Activated CD8-positive, alpha-beta memory T cell treated with anti-CD3 and anti-CD28 coated beads for 1 hour (primary cell): ENCODE measurements at places on chromosomes 16 and 17.

GRCh38 chr16:13633391-13633861 is 286.5 kb upstream of the ERCC4 start:
- no peak for DNase-seq

DNA sequence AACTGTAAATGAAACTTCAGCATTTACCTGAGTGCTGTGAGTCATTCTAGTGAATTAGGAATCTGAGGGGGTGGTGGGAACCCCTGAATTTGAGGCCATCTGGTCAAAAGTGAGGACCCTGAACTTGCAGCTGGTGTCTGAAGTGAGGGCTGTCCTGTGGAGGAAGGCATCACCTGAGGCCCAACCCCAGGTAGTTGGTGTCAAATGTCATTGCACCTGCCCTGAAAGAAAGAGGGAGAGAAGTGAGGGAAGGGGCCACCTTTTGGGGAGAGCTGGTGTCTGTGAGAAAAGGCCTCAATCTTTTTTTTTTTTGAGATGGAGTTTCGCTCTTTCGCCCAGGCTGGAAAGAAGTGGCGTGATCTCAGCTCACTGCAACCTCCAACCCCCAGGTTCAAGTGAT is 12.5 kb upstream of the PRPSAP1 start:
- no peak for DNase-seq

DNA sequence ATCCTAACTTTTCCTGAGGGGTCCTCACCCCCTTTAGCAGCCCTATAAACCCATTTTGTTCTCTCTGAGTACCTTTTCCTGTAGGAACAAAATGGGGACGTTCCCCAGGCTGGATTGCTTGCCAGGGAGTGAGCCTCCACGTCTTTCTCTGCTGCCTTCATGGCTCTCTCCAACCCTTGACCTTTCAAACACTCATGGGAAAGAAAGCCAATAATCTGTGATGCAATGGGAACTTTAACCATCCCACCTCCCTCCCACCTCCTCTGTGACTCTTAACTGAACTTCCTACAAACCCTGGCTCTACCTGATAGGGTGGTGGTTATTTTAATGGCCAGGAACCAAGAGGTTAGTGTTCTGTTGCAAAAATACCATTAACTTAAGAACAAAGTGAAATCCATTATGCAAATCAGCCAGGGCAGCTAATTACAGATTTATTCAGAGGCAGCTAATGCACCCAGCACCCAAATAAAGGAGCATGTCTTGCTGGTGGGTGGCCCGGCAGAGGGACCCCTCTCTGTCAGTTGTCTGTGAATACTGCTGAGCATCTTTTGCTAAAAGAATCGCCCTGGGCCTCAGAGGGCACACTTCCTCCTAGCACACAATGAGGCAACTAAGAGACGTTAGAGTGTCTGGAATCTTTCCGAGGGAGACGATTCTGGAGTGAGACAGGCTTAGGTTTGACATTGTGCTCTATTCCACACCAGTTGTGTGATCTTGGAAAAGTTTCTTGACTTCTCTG is 3.0 kb downstream of the PIPOX start:
- DNase-seq: no peak

DNA sequence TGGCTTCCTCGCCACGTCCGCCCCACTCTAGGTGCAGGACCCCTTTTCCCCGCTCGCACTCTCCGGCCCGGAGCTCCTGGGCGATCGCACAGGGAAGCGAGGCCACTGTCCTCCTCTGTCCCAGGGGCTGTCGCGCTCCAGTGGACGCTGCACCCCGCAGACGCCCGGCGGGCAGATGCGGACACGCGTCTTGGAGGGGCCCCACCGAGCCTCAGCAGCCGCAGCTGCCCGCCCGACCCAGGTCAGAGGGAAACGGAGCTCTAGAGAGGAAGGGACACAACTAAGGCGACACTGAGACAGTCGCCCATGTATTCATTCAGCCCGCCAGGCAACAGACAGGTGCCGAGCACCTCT is 726 bp upstream of the SLC13A5 start:
- no peak for DNase-seq

GRCh38 chr17:66906321-66907278 is 57.9 kb upstream of the CACNG4 start:
- peak; percentile 35 for DNase-seq

- no peak for DNase-seq
Measured at GRCh38 chr16:85782451-85782850, 16.9 kb downstream of the EMC8 start.

GRCh38 chr16:12210258-12210880 is 233.8 kb downstream of the SNX29 start:
- no peak for DNase-seq

DNA sequence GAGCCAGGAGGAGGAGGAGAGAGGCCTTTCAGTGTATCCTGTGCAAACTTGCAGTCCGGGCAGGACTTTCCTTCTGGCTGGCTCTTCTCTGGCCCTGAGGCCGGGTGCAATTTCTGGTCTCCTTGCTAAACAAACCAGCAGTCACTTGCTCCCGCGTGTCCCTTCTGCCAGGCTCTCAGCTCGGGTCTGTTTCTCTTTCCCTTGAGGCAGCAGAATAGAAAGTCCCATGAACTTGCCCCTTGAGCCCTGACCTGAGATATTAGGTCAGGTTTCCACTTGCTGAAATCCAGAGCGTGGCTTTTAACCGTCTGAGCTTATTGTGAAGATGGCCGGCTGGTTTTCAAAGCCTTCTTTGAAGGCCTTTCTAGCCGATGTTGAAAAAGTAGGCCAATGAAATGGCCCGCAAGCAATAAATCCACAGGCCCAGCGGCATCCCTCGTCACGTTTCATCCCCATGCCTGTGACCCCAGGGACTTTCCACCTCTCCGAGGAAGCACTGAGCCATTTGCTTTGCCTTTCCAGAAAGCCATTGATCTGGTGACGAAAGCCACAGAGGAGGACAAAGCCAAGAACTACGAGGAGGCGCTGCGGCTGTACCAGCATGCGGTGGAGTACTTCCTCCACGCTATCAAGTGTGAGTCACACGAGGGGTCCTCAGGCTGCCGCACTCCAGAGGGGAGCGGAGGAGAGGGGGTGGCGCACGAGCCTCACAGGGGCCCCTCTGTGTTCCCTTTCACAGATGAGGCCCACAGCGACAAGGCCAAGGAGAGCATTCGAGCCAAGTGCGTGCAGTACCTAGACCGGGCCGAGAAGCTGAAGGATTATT is 4.5 kb downstream of the VPS4A start:
- no peak for DNase-seq

DNA sequence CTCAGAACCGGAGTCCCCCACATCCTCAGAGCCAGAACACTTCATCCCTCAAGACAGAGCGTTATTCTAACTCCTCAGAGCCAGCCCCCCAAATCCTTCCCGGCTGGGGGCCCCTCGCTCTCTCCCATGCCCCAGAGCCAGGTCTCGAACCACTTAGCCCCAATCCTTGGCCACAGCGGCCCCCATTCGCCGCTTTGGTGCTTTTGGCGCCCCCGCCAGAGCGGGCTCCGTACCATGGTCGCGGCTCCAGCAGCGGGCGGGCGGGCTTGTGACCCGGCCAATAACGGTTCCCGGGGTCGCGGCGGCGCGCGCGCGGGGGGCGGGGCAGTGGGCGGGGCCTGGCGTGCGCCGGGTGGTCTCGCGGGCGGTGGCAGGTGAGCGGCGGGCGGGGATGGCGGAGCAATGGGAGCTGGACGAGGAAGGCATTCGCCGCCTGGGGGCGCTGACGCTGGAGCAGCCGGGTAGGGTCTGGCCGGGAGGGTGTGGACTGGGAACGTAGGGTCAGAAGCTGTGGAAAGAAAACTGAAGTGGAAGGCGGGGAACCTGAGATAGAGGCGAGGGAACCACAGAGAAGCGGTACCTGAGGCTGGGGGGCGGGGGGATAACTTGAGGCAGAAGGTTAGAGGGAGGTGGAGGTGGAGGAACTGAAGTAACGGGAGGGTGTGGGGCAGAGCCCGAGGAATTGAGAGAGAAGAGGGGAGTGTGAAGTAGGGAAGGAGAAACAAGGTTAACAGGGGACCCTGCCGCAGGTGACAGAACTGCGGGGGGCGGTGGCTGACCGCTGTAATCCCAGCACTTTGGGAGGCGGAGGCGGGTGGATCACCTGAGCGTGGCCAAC is at the start of the genes KCTD19 and LRRC36:
Gene KCTD19 (minus strand): TSS at position 270 of the 838 bp plus-strand sequence. CDS start 34 bp downstream, at position 236.
Gene LRRC36 (plus strand): TSS at position 344 of the 838 bp plus-strand sequence. CDS start 48 bp downstream, at position 392.
- DNase-seq: peak; percentile 26

DNA sequence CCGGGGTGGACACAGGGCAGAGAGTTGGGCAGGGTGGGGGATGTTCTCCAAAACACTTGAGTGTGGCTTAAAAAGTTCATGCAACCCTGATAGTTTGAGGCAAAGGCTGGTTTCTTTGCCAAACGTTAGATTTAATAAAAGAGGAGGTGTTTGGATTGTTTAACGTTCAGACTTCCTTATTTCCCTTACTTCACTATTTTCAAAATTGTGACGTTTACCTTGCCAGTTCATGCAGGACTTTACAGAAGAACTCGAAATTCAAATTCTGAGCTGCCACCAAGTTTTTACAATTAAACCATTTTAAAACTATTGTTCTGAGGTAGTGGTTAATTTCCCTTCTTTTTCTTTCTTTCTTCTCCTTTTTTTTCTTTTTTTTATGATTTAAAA is 5.5 kb downstream of the SEC14L1 start:
- DNase-seq: no peak

DNA sequence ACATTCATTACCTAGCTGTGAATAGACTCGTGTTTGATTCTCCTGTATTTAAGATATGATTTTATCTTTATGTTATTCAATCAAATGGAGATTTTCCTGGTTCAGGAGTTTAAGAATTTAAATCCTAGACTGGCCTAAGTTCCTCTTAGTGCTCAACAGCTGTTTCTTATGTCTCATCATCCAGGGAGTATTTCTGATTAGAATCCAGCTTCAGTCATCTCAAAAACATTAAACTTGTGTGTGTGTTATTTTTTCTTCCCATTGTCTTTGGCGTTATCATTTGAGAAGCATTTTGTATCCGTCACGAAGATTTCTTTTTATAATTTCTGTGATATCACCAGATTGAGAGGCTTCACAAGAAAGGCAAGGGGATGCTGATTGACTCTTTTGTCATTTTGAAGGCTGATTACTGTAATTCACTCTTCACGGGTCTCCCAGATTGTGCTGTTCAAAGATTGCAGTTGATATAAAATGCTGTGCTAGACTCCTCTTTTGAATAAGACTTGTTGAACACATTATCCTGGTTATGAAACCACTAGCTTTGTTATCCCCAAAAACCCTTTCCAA is 204.8 kb downstream of the CDH8 start:
- no peak for DNase-seq

GRCh38 chr16:24163935-24164334 is 92.2 kb upstream of the CACNG3 start:
- no peak for DNase-seq

GRCh38 chr17:17922070-17922614 is 50.1 kb downstream of the TOM1L2 start:
- no peak for DNase-seq

DNA sequence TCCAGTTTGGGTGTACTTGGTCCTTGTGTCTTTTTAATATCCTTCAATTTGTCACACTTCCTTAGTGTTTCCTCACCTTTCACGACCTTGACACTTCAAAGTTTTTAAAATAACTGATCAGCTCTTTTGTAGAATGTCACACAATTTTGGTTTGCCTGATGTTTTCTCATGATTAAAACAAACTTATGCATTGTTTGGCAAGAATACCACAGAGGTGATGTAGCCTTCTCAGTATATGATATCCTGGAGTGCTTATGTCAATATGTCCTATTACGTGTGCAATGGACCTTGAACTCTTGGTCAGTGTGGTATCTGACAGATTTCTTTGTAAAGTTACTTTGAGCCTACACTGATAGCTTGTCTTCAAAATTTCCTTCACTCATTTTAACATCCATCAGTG is 297.4 kb downstream of the CNTNAP4 start:
- DNase-seq: no peak

DNA sequence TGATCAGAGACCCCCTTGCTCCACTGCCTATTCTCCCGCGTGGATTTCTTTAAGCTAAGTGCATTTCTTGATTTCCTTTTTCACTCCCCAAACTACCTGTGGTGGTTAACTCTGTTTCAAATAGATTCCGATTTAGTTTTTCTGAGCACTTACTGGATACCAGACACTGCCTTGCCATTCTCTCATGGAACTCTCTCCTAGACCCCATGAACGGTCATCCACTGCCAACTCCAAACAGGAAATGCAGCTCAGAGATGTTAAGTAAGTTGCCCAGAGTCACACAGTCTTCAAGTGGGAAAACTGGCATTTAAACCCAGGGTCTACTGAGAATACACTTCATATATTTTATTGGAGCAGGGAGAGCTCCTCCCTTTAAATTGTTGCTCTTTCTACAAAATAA is 199.4 kb downstream of the MAF start:
- no peak for DNase-seq

DNA sequence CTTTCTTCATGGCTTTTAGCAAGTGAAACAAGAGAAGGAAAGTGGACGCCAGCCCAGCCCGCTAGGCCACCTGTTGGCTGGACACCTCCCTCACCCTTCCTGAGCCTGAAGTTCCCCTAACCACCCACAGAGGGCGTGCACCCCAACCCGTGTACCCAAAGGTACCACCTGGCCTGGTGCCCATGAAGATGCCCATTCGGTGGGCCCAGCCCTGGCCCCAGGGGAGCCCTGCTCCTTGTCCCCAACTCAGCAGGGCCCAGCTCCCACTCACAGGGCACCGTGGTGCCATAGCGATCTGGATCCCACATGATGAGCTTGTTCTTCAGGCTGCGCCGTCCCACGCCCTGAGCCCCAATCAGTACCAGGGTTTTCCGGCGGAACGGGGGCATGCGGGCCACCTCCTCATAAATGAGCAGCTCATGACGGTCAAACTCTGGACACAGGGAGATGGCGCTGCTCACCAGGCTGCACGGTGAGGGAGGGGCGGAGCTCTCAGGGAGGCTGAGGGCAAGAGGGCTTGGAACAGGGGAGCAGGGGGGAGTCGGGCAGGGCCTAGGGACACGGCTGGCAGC is 26.8 kb downstream of the MPP2 start:
- DNase-seq: no peak

DNA sequence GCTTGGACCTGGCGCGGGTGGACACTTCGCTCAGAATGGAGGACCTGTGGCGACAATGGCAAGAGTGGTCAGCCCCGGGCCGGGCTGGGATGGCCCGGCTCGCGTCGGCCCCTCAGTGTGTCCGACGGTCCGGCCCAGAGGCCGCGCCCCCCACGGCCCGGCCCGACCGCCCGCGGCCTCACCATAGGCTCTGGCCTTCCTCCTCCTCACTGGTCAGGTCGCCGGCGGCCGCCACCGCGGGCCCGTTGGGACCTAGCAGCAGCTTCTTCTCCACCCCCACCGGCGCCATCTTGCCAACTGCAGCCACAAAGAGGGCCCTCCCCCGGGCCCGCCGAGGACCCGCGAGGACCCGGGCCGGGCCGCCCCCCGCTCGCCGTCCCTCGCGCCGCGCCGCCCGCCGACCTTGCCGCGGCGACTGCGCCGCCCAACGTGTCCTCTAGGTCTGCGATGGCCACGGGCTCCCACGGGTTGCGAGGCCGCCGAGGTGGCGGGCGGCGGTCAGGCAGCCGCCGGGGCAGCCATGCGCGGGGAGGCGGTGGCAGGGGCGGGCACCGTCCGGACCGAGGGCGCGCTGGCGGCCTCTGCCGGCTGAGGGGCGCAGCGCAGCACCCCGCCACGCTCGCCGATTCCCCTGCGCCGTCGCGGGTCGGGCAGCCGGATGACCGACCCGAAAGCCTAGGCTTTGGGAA is at the start of gene DYNC1LI2:
Gene DYNC1LI2 (minus strand): TSS at position 307 of the 689 bp plus-strand sequence. CDS start 18 bp downstream, at position 289.
- peak; percentile 71 for DNase-seq

- no peak for DNase-seq
Measured at GRCh38 chr17:46809110-46809571, 9.4 kb downstream of the WNT3 start.
